ENCODE measurements at places on chromosomes 5 and 9. TPM values are rescaled to one million over a fixed set of nuclear protein-coding genes. Genes with fewer than 3 reads are reported as not detected.

GRCh38 chr5:79112703-79113058, 1.1 kb downstream of the BHMT start:
- no peak for DNase-seq

DNA sequence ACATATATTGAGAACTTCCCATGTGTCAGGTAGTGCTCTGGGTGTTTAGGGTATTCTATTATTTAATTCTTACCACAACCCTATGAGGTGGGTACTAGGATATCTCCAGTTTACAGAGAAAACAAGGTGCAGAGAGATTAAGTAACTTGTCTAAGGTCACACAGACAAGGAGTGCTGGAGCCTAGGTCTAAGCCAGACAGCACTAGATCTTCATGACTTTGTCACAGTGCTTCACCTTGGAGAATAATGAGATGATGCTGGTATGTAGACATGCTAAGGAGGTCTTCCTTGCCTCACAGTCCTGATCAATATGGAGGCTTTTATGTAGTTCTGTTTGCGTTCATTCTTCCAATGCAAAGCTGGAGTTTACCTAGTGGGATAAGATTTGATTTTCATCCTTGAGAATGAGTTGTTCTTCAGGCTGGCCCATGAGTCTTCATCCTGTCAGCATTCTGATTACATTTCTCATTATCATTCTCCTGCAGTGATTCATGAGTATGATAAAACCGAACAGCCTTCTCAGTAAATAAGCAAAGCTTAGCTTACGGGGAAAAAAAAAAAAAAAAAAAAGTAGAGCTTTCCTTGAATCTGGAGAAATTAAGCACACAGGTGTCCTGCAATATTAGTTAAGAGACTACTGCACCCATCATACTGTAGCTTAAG, 176.3 kb downstream of the C9orf152 start:
- no peak for DNase-seq

DNA sequence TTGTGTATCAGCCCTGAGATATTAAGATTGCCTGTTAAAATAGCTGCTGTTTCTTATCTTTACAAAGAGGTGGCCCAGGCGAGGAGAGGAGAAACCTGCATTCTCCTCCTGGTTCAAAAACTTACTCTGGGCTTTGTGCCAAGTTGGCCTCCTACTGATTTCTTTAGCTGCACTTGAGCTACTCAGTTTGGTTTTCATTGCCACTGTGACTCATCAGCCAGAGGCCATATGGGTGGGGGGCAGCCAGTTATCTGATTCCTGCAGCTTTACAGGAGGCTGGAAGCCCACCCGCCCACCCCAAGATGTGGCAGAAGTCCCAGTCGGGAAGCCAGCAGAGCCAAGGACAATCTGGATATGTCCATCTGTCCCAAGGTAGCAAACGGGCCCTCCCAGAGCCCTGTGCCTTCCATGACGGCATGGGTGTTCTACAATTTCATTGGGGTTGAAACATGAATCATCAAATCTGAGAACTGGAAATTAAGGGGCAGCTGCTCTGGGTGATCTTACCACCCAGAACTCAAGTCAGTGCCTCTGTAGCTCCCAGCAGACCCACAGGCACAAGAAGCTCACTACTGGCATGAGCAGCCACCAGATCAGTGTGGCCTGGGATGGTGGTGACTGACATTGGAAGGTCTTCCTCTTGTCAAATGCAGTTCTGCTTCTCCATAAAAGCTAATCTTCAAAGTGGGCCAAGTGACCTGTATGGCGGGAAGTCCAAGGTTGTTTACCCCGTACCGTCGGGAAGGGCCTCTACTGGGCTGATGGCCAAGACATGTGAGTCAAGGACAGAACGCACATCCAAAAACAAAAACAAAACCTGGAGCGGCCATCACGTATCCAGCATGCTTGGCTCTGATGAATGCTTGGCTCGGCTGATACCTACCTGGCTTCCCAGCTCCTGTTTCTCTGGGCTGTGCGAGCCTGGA, 15.6 kb downstream of the FCN2 start:
- peak; percentile 70 for DNase-seq

DNA sequence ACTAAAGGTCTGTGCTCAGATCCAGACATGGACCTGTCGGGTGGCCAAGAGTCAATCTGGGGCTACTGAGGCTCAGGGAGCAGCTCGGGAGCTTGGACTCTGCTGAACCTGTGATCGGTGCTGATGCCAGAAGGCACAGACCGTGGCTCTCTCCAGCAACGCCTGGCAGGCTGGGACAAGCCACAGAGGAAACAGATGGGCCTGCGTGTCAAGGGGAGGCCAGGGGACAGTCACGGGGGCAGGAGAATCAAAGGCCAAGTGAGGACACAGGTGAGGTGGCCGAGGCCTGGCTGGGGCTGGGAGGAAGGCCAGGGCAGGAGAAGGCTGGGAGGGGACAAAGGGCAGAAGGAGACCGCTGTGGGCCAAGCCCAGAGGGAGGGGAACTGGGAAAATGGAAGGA, 43.4 kb downstream of the EPB41L4B start:
- no peak for DNase-seq

DNA sequence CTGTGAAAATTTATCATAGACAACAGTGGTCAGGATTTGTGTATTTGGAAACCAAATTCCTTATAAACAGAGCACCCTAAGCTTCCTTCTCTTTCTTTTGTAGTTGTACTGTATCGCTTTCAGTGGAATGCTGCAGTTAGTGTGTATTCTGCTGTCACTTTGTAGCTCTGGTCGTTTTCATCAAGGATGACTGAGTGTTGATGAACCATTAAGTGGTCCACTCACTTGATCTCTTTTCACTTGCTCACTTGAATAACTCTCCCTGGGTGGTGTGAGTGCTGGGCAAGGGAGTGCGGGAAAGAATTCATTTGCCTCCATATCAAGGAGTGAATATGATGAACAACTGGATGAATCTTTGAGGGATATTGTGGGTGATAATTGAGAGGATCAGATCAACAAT, 1225.7 kb upstream of the WWC1 start:
- no peak for DNase-seq

- peak; percentile 36 for DNase-seq
Observed at GRCh38 chr5:106658150-106658549, 1012.6 kb downstream of the EFNA5 start.

PCDHGA6 gene
- 9.6 TPM for total RNA-seq

FST gene
- total RNA-seq = 19.7 TPM

NRARP gene
- 6.3 TPM for total RNA-seq

F2RL1 gene
- 8.2 TPM for total RNA-seq

Data from urinary bladder (tissue), 4 donors.